ENCODE measurements at places on chromosomes 3 and 15.
A peak's percentile ranks its signal among the peaks of the same experiment; 100 is the strongest.

DNA sequence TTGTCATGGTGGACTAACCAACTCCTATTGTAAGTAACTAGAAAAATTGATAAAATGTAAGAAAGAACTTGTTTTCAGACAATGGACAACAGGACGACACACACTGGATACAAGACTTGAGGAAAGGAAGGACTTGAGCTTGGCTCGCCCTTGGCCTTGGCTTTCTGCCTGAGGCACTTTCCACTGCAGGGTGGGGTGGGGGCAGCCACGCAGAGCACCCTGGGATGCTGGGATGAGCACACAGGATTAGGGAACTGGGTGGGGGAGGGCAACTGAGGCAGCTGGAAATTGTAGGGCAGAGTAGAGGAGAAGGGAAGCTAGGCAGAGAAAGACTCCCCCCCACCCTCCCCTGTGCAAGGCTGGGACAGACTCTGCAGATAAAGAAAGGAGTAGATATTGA is 25.5 kb upstream of the HHATL start:
- DNase-seq: peak; percentile 71

DNA sequence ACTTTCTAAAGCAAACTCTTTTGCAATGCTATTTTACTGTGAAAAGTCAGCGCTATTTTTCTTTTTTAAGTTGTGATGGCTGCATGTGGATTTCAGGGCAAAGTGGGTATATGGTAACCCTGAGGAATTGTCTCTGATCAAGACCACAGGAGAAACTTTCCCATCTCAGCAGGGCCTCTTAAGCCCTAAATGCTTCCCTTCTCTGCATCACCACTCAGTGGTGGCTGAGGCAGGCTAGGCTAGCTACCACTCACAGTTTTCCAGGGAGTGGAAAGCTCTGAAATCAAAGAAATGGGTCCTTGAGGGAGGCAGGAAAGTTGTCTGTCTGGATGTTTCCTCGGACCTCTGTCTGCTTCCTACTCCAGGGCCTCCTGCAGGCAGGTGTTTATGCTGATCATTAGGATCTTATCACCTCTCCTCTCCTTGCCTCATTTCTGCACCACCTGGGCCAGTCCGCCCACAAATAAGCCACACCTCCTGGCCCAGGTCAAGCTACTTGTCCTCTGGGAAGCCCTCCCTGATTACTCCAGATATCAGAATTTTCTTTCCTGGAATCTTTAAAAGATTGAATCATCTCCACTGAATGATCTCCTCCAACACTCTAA is 37.0 kb downstream of the CEMIP start:
- no peak for DNase-seq

- no peak for DNase-seq
Measured at GRCh38 chr3:144059481-144059880, 87.9 kb downstream of the DIPK2A start.

GRCh38 chr3:73808862-73809509 is 184.2 kb upstream of the PDZRN3 start:
- DNase-seq: no peak

GRCh38 chr3:2261747-2262146 is 163.1 kb downstream of the CNTN4 start:
- DNase-seq: no peak

GRCh38 chr15:91150502-91151160 is 50.6 kb downstream of the SV2B start:
- DNase-seq: no peak

- peak; percentile 68 for DNase-seq
Measured at GRCh38 chr3:14780927-14781507, 37.7 kb upstream of the FGD5 start.

GRCh38 chr15:71411538-71412482 is 296.5 kb downstream of the THSD4 start:
- DNase-seq: no peak

- DNase-seq: no peak
Measured at GRCh38 chr3:55426486-55426885, 60.6 kb downstream of the WNT5A start.

DNA sequence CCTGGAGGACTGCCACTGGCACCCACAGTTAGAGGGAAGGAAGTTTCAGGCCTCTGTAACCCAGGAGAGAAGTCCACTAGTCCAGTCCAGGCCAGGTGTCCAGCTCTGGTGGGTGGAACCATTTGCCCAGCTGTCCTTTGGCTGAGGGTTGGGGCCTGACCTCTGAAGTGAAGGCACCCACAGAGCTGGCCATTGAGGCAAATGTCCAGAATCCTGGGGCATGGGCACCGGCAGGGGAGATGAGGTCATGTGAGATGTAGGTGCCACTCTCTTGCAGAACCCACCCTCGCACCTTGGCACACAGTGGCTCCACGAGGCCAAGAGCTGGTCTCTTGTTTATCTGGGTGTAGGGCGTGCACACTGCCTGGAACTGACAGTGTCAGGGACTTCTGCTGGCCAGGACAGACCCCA is 162.8 kb downstream of the SMAD6 start:
- DNase-seq: no peak

DNA sequence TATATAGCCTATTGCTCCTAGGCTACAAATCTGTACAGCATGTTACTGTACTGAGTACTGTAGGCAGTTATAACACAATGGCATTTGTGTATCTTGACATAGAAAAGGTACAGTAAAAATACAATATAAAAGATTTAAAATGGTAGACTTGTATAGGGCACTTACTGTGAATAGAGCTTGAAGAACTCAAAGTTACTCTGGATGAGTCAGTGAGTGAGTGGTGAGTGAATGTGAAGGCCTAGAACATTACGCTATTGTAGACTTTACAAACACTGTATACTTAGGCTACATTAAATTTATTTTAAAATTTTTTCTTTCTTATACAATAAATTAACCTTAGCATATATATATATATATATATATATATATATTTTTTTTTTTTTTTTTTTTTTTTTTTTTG is 140.0 kb upstream of the UBE2E1 start:
- DNase-seq: no peak

All from Right ventricle myocardium superior (tissue), 1 donor.